ENCODE measurements at places on chromosomes 7 and 10.

DNA sequence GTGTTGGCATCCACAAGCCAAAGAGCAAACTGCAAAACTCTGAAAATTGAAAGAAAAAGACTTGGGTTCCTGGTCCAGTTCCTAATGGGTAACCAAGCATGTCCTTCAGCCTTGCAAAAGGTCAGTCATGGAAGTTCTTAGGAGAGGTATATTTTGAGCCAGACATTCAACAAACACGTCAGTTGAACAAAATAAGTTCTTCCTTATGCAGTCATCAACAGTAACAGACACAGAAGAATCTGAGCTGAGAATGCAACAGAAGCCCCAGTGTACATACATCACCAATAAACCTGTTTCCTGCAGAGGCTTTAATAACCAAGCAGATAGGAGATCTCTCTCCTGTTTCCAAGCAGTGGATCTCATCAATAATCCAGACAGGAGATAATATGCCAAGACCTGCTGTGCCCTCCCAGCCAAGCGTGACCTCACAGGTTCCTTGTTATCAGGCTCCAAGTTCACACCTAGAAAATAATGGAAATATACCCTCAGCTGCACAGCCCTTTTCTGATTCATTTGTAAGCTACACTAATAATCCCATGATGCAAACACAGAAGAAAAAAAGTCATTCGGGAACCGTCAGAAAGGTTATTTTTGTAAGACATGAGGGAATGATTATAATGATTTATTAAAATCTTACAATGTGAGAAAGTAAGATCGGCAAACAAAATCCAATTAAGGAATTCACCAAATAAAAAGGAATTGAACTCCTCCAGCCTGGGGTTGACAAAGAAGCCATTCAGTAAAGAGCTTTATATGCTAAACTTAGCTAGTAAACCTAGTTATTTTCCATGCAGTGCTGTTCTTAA lies 90.7 kb downstream of the DGKI start:
- H3K4me1 ChIP-seq: peaks cover 36% of the 10 kb centered on the region
- H3K27ac ChIP-seq: no peak overlapping the region
- H3K36me3 ChIP-seq: no peaks in the 10 kb centered on the region
- ATAC-seq: no peak

GRCh38 chr7:156918635-156919034 lies 25.7 kb upstream of the LMBR1 start:
- no peak overlapping the region for H3K27ac ChIP-seq
- peaks cover 62% of the 10 kb centered on the region for H3K27me3 ChIP-seq
- no peaks in the 10 kb centered on the region for H3K36me3 ChIP-seq
- H3K4me1 ChIP-seq: no peaks in the 10 kb centered on the region

- no peaks in the 10 kb centered on the region for H3K36me3 ChIP-seq
- no peak overlapping the region for H3K27ac ChIP-seq
- ATAC-seq: no peak
Measured at GRCh38 chr7:101597941-101598340, 31.2 kb downstream of the MYL10 start.

DNA sequence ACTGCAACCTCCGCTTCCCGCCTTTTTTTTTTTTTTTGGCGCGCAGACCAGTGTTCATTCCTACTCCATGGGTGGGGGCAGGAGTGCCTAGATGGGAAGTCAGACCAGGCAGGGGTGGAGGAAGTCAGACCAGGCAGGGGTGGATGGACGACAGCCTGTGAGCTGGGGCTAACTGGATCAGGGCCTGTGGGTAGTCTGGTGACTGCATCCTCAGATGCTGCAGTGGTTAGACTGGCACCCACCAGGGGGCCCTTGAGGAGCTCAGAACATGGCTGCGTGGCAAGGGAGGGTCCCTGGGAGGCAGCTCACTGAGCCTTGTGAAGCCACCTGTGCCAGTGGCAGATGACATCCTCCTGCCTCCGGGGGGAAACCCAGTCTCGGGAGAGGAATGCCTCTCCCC lies 35.1 kb downstream of the RCC1L start:
- H3K27me3 ChIP-seq: no peaks in the 10 kb centered on the region
- ATAC-seq: no peak
- H3K27ac ChIP-seq: no peak overlapping the region
- H3K36me3 ChIP-seq: peaks cover 34% of the 10 kb centered on the region
- no peak overlapping the region for H3K4me3 ChIP-seq

Measured in gastroesophageal sphincter (tissue), 4 donors.